Stimulated activated CD4-positive, alpha-beta T cell treated with anti-CD3 and anti-CD28 coated beads, Interleukin-15, amount 100 ng/mL, for 1 hour (primary cell): ENCODE measurements at places on chromosomes 11 and 22.

DNA sequence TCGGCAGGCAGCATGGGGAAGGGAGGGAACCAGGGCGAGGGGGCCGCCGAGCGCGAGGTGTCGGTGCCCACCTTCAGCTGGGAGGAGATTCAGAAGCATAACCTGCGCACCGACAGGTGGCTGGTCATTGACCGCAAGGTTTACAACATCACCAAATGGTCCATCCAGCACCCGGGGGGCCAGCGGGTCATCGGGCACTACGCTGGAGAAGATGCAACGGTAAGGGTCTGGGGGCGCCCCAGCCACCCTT is 204 bp downstream of the FADS2 start:
- no peak for DNase-seq

- DNase-seq: no peak
Observed at GRCh38 chr11:113849713-113850112, 25.7 kb downstream of the USP28 start.

GRCh38 chr11:66739983-66740382 is 11.0 kb upstream of the SPTBN2 start:
- DNase-seq: no peak

- DNase-seq: no peak
Observed at GRCh38 chr11:59204746-59205145, 8.0 kb downstream of the MPEG1 start.

DNA sequence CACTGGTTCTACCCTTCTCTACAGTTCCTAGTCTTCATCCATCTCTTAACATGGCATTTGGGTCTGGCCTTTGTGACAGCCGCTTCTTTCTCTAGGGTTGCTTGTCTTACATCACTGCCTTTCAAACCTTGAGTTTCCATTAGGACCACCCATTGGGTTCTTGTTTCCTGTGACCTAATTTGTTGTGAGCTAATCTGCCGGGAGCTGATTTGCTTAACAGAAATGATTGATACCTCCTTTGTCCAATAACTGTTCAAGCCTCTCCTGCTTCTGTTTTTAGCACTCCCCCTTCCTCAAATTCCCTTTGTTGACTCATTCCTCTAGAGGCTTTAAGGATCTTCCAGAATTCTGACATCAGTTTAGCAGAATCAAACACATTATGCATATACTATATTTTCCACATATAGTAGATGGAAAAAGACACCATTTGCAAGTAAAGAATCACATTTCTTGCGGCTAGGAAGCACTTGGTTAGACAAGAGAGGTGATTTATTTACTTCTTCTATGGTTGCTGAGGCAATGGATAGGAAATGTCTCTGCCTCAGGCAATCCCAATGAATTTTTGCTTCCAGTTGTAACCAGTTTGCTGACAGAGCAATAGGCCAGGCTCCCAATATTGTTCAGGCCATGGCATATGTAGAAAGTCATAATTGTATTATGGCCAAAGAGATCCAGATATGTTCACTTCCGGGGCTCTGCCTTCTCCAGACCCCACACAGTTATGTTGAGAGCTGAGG is 130.7 kb downstream of the SNX19 start:
- DNase-seq: no peak
